Heart right ventricle (tissue), 16 donors: ENCODE measurements at places on chromosomes 5 and 9.

- DNase-seq, result no peak
These were observed 2.6 kb downstream of the IL5 start for GRCh38 chr5:132540764-132541163.

- DNase-seq, result no peak
These were observed 51.2 kb upstream of the TCF7 start for GRCh38 chr5:134063188-134063820.

GRCh38 chr9:129283705-129284606 lies 105.9 kb upstream of the IER5L start:
- DNase-seq, result no peak

DNA sequence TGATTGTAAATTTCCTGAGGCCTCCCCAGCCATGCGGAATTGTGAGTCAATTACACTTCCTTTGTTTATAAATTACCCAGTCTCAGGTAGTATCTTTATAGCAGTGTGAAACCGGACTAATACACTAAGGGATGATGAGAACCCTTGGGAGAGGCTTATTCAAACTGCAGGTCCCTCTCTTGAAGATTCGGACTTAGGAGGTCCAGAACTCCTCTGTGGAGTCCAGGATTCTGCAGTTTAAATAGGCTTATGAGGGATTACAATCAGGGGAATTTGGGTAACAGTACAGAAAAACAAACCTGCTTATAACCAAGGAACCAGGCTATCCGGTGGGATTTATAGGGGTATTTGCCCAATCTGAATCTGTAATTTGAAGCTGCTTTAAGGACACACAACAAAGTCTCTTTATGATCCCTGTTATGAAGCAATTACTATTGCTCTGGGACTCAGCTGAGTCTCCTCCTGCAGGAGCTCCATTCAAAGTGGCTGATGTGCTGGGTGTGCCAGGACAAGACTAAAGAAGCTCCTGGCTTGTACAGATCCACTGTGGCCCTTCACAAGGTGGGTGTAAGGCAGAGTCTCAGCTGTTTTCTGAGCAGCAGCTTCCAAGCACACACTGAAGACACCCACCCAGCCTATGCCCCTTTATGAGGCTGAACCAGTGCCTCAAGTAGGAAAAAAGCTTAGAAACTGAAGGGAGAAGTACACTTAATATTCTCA lies 41.8 kb upstream of the LHFPL2 start:
- no peak for DNase-seq

DNA sequence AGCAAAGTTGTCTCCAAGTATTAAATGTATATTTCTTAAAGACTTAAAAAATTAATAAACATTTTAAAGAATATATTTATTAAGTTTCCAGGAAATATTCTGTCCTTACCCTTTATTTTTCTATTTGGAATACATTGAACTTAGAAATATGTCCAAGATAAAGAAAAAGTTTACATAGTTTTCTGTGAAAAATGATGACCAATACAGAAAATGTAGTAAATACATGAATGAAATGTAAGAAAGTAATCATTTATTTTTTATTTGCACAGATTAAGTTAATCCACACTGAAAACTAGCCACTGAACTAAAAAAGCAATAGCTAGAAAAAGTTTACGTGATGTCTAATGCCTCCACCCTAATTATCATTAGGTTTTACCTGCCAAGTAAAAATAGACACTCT lies 273.2 kb downstream of the ARL15 start:
- DNase-seq, result no peak

- no peak for DNase-seq
These were observed 75.8 kb downstream of the KCNIP1 start for GRCh38 chr5:170579601-170580000.

- DNase-seq, result no peak
These were observed 408.3 kb downstream of the ENC1 start for GRCh38 chr5:74232276-74232675.

- DNase-seq, result no peak
These were observed 107.1 kb downstream of the PHF2 start for GRCh38 chr9:93683331-93684134.

- no peak for DNase-seq
These were observed 117.4 kb downstream of the WDR41 start for GRCh38 chr5:77374686-77375085.

GRCh38 chr9:96031916-96032534 lies 156.5 kb downstream of the ERCC6L2 start:
- DNase-seq, result no peak

- no peak for DNase-seq
These were observed 133.9 kb upstream of the MTAP start for GRCh38 chr9:21668516-21668915.

DNA sequence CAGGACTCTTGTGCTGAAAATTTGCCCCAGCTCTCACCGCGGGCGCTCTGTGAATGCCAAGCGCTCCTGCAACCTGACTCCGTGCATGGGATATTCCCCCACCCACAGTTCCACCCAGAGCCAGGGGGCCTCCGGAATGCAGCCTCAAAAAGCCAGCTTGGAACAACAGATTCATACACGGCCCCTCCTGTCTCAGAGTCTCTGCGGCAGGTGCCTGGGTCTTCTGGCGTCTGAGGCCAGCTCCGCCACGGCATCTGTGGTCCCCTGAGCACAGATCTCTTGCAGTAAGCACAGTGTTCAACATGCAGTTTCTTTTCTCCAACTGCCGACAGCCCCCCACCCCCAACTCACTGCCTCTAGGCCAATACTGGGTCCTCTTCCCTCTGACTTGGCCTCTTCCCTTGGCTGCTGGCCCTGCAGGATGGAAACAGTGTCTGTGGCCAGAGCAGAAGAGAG lies 355.7 kb upstream of the IRX2 start:
- no peak for DNase-seq

DNA sequence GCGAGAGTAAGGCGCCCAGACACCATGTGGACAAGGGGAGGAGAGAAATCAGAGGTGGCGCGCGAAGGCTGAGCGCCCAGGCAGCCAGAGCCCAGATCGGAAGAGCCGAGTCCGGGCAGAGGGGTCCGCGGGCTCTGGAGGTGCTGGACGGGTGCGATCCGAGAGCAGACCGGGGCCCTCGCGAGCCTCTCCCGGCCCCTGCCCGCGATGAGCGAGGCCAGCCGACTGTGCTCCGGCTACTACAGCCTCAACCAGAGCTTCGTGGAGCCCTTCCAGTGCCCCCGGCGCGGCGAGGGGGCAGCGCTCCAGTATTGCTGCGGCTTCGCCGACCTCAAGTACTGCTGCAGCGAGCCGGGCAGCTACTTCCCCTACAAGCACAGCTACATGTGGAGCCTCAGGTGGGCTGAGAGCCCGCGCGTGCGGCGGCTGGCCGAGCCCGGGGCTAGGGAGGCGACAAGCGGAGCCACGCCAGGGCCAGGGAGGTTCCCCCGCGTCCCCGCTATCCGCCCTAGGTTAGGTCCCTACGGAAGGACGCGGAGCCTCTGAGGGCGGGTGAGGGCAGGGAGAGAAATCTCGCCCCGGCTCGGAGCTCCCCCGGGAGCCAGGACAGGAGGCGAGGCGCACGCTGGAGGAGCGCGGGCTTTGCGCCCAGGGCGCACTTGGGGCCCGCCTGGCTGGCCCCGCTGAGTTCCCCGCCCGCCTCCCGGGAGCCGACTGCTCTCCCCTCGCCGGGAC lies at the start of gene SHISAL2B:
Gene SHISAL2B, plus strand, starts transcription at position 87 of the 735 bp plus-strand sequence. Its CDS starts 121 bp downstream, at position 208.
- DNase-seq, result no peak

GRCh38 chr5:144122641-144123040 lies 47.8 kb downstream of the YIPF5 start:
- DNase-seq, result no peak
